ENCODE measurements at places on chromosomes 4 and X. TPM values are rescaled to one million over a fixed set of nuclear protein-coding genes. Genes with fewer than 3 reads are reported as not detected.

- no peaks in the 10 kb centered on the region for H3K27me3 ChIP-seq
- H3K4me1 ChIP-seq = no peaks in the 10 kb centered on the region
- no peak for DNase-seq
- H3K27ac ChIP-seq = no peak overlapping the region
- H3K4me3 ChIP-seq = no peak overlapping the region
Measured at GRCh38 chr4:175514174-175514573, 297.9 kb downstream of the GPM6A start.

GRCh38 chr4:143384381-143384994 lies 47.8 kb downstream of the GAB1 start:
- H3K27me3 ChIP-seq = no peaks in the 10 kb centered on the region
- no peak overlapping the region for H3K4me3 ChIP-seq
- no peaks in the 10 kb centered on the region for H3K36me3 ChIP-seq
- DNase-seq = peak; percentile 88

DNA sequence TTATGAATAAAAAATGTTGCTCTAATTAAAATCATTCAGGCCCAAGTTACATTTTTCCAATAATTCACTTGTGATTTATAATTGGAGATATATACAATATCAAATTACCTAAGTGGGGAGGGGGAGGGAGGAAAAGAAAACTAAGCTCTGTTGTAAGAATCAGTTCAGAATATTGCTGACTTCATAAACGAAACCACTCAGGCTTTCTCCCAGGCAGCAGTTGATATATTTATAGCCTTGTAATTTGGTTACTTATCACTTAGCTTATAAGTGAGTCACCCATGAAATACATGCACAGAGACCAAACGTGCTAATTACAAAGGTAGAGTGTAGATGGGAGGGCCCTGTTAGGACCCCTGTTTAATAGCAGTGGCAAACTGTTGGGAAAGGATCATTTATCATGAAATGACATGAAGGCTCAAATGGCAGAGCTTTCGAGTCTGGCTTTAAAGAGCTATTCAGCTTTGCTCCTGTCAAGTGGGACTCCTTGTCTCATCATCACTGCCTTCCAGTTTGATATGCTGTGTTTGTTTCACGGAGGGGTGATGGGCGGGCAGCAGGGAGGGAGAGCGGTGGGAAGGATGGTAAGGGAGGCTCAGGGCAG lies 105.6 kb upstream of the PGRMC2 start:
- H3K27ac ChIP-seq = no peak overlapping the region
- no peak overlapping the region for H3K4me3 ChIP-seq
- H3K36me3 ChIP-seq = no peaks in the 10 kb centered on the region
- no peaks in the 10 kb centered on the region for H3K27me3 ChIP-seq
- no peaks in the 10 kb centered on the region for H3K4me1 ChIP-seq

- no peaks in the 10 kb centered on the region for H3K36me3 ChIP-seq
- no peak overlapping the region for H3K27ac ChIP-seq
- peak; percentile 29 for DNase-seq
- peaks cover 70% of the 10 kb centered on the region for H3K27me3 ChIP-seq
Measured at GRCh38 chr4:133151691-133152329, 2.7 kb downstream of the PCDH10 start.

Gene ATP1B4
- not detected for total RNA-seq

DNA sequence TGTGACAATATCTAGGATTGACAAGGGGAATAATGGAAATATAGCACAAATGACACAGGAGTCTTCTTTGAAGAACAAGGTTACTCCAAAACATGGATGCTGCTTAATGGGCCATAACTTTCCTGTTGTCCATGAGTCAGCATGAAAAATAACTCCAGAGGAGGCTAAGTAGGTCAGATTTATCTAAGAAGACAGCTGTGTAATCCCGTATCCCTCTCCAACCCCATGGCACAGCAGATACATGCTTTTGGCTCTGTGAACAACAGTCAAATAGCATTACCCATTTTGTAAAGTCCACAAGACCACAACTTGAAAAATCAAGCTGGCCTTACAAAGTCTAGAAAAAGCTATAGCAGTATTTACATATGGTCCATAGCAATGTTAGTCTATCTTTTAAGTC lies 2.1 kb upstream of the TMEM131L start:
- H3K4me1 ChIP-seq = no peaks in the 10 kb centered on the region
- no peak for DNase-seq
- H3K4me3 ChIP-seq = no peak overlapping the region

DNA sequence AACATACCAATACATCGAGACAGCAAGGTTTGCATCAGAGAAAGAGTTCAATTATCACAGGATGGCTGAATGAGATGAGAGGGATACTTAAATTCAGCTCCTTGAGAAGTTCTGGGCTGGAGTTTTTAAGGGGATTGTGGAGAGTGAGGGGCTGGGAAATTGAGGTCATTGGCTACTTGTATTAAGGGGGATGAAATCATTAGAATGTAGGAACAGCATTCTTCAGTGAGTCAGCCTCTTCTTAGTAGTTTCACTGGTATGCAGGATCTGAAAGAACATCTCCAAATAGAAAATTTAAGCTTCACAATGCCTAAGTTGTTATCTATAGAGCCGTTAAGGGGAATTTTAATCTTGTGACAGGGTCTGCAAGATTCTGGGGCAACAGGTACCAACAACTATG lies 211.6 kb upstream of the TAPT1 start:
- no peak for DNase-seq
- no peaks in the 10 kb centered on the region for H3K36me3 ChIP-seq
- H3K4me3 ChIP-seq = no peak overlapping the region
- peaks cover 35% of the 10 kb centered on the region for H3K27me3 ChIP-seq

All from lung (tissue), 17 donors.